ENCODE measurements at places on chromosomes 3 and 15.

DNA sequence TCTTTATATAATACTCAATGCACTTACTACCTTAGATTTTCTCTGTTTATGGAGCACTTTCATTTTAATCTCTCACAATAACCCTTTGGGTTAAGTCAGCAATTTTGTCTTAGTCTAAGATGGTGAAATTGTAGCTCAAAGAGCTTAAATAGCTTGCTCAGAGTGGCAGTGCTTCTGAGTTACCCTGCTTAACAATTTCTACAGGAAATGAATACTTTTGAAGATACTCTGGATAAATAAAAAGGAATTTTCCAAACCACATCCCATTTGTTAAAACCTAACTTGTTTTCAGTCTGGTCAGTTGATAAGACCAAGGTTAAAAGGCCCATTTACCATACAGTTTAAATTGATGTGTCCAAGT lies 37.2 kb downstream of the HMG20A start:
- no peak for DNase-seq

DNA sequence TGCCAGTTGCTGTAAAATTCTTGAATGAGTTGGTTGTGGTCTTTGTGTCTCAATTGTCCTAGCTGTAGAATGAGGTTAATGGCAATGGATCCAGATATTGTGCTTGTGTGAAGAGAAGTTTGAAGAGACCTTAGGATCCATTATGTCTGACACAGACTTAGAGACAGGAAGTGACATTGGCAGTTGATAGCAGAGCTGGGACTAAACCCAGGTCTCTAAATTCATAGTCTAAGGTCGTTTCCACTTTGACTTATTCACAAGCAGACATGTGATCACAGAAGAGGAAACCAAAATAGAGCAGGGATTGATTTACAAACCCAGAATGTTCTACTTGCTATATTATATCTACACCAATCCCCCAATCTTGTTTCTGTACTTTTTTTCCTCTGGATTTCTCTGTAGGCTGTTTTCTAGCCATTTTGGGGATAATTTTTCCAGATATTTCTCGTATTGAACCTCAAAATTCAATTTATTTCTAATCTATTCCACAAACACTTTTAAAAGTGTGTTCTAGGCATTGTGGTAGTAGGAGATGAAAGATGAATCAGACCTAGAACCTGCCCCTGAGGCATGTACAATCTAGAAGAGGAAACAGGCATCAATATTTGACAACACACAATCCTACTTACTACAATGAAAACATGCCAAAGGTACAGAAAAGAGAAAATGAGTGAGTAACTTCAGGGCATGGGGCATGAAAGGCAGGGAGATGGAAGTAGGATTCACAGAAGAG lies 123.3 kb downstream of the NFKBIZ start:
- no peak for DNase-seq

- DNase-seq: no peak
These were observed 5.1 kb downstream of the BFSP2 start for GRCh38 chr3:133404920-133405319.

DNA sequence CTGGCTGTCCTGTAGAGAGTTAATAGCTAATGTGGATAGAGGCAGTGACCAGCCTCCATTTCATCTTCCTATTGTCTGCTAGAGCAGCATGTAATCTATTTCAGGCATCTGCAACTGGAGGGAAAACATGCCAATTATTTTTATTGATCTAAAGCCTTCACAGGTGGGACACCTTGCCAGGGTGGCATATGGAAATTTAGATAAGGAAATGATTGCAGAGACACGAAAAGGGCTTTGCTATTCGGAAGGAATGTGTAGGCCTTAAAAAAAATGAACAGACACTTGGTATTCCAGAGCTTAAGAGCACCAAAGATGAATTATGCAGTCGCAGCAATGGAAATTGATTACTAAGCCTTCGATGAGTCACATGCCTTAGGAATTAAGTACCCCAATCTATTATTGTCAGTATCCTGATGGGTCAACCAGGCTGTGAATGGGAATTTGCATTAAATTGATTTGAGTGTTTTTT lies 454.7 kb downstream of the SQOR start:
- DNase-seq: no peak

- peak; percentile 52 for DNase-seq
These were observed 634 bp downstream of the MINDY2 start for GRCh38 chr15:58771621-58772250.

GRCh38 chr3:18030371-18030870 lies 288.0 kb upstream of the TBC1D5 start:
- no peak for DNase-seq

GRCh38 chr3:169145540-169146178 lies 517.9 kb downstream of the MECOM start:
- no peak for DNase-seq

DNA sequence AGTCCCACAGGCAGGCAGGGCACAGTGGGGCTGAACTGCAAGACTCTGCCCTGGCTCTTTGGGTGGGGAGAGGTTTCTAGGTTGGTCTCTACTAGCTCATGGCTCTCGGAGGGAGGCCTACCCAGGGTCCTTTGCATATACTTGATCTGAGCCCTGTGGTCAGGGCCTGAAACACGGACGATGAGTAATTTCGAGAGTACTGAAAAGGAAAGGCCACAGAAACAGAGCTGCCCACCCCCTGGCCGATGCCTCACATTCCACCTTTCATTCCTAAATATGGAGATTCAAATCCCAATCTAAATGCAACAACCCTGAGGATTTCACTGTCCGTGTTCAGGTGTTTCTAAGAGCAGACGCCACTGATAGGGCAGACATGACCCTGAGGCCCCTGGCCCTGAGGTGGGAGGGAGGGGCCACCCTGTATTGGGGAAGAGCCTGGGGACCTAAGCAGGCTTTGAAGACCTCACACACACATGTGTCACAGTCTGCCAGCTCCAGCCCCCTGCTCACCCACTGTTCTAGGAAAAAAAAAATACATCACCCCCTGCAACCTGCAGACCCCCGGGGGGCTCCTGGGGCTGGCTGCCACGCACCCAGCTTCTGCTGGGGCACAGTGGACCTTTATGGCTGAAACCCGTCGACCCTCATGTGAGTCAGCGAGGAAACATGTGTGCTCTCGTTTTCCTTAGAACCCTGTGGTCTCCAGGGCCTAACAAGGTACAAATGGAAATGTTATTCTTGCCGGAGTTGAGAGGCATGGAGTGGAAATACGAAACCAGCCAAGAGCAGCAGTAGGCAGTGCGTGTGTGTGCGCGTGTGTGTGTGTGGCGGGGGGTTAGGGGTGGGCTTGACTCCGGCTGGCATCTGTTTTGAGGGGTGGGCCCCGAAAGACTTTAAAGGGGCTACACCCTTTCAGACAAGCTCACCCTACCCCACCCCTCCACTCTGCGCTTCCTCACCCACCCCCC lies 112.7 kb downstream of the CHSY1 start:
- DNase-seq: no peak

DNA sequence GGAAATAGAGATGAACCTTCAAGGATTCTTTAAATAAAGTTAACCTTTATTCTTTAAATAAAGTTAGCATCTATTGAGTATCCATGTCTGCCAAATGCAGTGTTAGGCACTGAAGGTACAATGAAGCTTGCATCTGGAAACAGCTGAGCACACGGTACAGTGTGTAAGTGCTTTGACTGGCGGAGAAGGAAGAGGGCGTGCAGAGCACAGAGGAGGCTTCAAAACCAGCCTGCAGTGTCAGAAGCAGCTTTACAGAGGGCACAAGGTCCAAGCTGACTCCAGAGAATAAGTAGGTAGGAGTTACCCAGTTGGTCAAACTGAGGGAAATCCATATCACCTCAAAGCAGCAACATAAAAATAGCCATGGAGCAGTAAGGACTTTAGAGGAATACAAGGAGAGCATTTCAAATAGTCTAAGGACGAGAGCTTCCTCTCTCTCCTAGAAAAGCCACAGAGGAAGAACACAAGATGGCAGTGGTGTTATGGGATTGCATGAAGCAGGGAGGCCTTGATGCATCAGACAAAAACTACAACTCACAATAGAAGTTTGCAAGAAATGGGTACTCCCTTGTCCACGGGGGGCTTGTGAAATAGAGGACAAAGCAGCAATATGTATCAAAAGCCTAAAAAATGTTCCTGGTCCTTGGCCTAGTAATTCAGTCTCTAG lies 60.3 kb upstream of the PPP2R3A start:
- DNase-seq: no peak

GRCh38 chr3:102206511-102207031 lies 228.2 kb upstream of the ZPLD1 start:
- DNase-seq: no peak

DNA sequence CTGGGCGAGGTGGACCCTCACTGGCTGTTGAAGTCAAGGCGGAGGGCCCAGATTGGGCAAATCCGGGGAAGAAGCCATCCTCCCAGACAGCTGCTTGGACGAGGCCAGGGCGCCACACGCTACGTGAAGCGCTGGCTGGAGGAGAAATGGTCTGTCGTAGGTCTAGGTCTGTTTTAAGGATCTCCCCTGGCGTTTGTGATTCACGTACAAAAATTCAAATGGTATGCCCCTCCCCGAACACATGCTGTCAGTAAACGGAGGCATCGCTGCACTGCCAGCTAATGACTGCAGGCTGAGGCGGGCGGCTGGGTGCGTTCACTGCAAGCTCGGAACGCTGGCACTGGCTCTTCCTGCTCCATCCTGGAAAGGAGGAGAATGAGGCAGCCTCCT lies 69.9 kb downstream of the EPHB3 start:
- no peak for DNase-seq

DNA sequence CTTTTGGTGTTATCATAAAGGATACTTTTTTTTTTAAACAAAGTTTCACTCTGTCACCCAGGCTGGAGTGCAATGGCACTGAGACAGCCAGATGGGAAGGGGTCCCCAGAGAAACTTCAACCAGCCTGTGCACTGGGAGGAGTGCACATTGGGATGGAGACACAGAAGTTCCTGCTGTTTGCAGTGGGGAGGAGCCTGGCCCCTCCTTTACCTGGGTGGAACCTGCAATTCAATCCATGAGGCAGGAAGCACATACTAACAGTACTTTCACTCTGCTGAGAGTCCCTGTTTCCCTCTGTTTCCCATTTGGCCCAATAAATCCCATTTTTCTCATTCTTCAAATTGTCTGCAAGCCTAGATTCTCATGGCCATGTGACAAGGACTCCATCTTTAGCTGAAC lies 42.3 kb upstream of the LHFPL4 start:
- no peak for DNase-seq

DNA sequence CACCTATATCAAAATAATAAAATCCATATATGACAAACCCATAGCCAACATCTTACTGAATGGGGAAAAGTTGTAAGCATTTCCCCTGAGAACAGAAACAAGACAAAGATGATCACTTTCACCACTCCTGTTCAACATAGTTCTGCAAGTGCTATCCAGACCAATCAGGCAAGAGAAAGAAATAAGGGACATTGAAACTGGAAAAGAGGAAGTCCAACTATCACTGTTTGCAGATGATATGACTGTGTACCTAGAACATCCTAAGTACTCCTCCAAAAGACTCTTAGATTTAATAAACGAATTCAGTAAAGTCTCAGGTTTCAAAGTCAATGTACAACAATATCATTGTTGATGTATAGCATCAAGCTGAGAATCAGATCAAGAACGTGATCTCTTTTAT lies 35.6 kb upstream of the FGF7 start:
- no peak for DNase-seq

DNA sequence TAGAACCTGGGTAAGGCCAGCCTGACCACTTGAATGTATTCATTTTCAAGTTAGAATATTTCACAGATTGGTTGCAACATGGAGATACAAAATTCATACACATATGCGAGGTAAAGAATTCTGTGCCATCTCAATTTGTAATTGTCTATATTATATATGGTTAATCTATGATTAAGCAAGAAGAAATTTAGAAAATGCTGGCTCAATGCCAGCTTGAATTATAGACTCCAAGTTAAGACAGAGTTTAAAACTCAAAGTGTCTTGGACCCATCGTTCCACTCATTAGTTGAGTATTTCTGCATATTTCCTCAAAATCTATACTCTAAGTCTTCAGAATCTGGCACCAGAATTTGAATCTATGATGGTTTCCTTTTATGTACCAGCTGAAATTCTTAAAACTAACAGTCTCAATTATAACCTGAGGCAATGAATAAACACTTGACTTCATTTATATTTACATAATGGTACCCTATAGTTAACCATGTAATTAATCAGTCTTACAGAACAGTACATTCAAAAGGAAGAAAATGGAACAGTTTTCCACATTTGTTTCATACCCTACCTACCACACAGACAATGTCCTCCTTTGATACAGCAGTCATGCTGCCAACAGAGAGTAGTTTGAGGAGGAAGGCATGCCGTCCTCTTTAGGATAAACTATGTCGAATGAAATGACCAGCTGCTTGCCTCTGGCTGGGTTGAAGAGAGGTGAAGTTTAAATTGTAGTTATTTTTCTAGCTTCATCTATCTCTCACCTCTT lies 95.7 kb downstream of the CD47 start:
- DNase-seq: no peak

- DNase-seq: no peak
These were observed 148.8 kb upstream of the TBL1XR1 start for GRCh38 chr3:177345973-177346503.

DNA sequence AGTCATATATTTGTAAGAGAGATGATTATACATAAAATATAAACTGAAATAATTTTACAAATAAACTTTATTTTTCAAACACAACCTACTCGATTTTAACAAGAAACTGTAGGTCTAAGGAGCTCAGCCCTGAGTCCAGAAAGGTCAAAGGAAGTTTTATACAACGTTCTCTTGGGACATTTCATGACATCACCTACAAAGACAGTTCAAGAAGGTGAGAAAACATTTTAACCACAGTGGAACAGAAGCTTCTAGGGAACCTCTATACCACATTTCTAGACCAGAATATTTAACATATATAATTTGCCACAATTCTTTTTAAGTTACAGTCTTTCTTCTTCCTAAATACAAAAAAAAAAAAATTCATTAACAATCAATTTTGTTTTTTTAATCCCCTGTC lies 40.1 kb downstream of the CBLB start:
- no peak for DNase-seq

DNA sequence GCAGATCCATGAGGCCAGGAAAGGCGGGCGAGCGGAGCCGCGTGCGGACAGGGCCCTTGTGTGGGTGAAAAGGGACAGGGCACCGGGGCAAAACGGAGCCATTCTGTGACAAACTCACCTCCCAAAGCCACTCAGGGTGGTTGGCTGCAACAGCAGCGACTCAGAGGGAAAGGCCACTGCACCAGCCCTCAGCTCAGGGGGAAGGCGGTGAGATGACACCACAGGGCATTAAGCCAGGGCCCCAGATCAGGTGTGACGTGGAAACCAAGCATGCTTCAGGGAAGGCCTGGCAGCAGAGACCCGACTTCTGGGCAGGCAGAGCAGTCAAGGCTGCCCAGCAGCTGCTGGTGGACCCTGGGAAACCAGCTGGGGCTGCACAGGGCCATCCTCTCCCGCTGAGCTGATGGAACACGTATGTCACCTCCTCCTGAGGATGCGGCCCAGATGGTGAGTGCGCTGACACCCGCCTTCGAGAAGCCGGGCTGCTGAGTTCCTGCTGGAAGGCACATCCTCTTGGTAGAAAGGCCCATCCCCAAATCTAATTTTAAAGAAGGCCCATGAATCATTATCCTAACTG lies 82.3 kb downstream of the CHSY1 start:
- no peak for DNase-seq
